CMK (cell line): ENCODE measurements at places on chromosomes 3 and 15.

DNA sequence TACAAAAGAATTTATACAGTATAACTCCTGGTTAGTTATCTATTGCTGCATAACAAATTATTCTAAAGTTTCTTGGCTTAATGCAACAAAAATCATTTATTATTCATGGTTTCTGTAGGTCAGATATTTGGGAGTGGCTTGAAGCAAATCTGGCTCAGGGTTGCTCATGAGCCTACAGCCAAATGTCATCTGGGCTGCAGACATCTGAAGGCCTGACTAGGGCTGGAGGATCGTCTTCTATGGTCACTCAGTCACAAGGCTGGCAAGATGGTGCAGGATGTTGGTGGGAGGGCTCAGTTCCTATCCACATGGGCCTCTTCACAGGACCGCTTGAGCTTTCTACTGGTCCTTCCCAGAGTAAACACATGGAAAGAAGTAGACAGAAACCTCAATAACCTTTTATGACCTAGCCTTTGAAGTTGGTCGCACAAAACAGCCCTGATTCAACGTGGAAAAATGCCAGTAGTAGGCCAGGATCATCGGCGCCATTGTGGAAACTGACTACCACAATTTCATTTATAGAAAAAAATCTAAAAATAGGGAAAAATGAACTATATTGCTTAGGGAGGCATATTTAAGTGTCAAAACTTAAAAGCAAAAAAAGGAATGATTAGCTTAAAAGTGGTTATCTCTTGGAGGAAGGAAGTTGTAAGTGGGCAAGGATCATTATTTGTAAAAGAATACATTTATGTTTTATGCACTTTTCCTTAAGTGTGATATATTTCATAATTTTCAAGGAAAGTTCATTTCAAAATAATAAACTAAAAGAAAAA is 9.9 kb upstream of the MITF start:
- no peak for DNase-seq

GRCh38 chr3:136294176-136294575 is 44.0 kb downstream of the PCCB start:
- DNase-seq: no peak

DNA sequence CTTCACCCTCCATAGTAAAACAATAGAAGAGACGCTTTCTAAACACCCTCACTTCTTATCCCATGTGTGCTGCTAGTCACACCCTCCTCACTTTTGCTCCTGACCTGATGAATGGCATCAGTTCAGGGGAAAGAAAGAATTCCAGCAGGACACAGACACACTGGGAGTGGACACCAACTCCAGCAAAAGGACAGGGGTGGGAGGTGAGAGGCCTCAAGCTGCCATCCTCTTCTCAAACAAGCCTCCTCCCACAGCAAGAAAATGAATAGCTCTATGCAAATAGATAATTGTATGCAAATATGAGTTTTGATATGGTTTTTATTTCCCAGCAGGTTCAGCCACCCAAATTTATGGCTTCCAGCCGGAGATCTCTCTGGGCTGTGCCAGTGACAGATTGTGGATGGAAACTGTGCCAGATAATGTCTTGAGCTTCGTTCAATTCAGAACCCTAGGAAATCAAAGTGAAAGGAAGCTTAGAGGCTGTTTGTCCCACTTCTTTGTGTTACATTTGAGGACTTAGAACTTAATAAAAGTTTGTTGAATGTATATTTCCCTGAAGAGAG is 209.3 kb upstream of the PPP2R3A start:
- DNase-seq: no peak

GRCh38 chr3:160373655-160374054 is 25.4 kb downstream of the IFT80 start:
- DNase-seq: no peak

DNA sequence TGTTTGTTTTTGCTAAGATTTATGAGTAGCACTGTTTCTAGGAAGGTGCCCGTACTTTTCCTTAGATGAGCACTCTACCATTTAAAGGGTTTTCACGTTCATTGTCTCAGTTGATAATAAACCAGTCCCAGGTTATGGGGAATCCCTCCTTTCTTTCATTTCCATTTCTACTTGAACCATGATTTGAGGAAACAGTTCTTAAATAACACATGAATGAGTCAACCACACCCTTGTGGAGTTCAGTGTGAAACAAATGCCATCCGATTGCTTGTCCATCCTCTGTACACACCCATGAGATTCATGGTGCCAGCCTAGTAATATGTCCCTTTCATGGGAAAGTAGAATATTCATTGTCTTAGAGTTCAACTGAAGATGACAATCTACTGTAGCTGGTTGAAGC is 23.1 kb downstream of the CMTM8 start:
- DNase-seq: no peak

GRCh38 chr15:98744506-98744905 is 96.2 kb downstream of the IGF1R start:
- DNase-seq: no peak

GRCh38 chr15:93358166-93359059 is 269.4 kb upstream of the RGMA start:
- no peak for DNase-seq

DNA sequence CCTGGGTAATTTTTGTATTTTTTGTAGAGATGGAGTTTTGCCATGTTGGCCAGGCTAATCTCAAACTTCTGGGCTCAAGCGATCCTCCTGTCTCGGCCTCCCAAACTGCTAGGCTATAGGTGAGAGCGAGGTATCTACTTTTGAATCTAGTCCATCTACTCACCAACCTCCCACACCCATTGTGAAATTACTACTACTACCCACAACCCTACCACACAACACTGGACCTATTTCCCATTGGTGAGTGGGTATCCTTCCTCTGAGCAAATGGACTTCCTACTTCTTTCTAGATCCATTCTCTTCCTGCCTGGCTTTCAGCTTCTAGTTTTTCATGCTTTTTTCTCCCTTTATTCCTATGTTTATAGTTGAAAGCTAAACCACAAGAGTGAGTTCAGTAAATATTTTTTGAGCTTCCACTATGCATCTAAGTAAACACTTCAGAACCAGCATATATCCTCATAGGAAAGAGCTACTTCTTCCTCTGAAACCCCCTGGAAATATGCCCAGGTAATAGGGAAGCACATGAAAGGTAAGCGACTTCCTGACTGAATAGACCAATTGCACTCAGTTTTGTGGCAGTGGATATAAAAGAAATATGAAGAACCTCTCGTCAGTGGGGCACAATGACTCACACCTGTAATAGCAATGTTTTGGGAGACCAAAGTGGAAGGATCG is 39.1 kb downstream of the MYO1E start:
- DNase-seq: no peak

- DNase-seq: no peak
Measured at GRCh38 chr15:74382004-74382816, 14.8 kb upstream of the CYP11A1 start.

- DNase-seq: no peak
Measured at GRCh38 chr3:15050405-15051092, 14.6 kb downstream of the MRPS25 start.

DNA sequence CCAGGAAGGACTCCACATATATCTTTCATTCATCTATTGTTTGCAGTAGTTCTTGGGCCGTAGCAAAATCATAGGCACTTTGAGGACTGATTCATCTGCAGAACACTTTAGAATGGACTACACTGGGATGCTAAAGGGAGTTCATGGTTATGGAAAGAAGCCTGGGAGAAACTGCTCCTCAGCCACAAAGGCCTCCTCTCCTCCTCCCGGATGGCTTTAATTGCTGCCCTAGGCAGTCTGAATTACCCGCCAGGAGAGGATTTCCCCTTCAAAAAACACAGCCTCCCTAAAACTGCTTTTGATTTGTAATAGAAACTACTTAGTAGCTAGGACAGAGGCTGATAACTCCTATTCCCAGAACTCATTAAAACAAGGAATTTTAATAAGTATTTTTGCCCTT is 4.6 kb downstream of the TMEM266 start:
- DNase-seq: no peak

GRCh38 chr3:96622878-96623277 is 191.5 kb upstream of the EPHA6 start:
- DNase-seq: no peak
